ENCODE measurements at places on chromosomes 3 and 15.

DNA sequence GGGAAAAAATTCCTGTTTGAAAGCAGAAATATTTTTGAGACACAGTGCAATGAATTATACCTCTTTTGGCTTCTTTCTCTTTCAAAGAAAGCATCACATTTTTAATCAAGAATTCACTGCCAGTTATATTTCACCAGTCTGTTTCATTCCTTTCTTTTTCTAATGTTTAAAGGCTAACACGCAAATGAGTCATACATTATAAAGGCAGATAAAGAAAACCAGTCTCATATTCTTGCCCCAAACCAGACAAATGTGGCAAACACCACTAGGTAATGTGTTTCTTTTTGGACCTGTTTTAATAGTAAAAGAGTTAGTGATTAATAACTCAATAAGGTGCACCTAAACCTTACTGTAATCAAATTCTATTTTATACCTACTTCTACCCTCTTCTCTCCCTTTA is 83.8 kb downstream of the PLOD2 start:
- DNase-seq, result no peak

GRCh38 chr15:26698555-26698954 is 74.3 kb downstream of the GABRB3 start:
- no peak for DNase-seq

- no peak for DNase-seq
These were observed 889.8 kb downstream of the ROBO1 start for GRCh38 chr3:78878011-78878410.

GRCh38 chr3:112500621-112501020 is 1.3 kb upstream of the BTLA start:
- no peak for DNase-seq

DNA sequence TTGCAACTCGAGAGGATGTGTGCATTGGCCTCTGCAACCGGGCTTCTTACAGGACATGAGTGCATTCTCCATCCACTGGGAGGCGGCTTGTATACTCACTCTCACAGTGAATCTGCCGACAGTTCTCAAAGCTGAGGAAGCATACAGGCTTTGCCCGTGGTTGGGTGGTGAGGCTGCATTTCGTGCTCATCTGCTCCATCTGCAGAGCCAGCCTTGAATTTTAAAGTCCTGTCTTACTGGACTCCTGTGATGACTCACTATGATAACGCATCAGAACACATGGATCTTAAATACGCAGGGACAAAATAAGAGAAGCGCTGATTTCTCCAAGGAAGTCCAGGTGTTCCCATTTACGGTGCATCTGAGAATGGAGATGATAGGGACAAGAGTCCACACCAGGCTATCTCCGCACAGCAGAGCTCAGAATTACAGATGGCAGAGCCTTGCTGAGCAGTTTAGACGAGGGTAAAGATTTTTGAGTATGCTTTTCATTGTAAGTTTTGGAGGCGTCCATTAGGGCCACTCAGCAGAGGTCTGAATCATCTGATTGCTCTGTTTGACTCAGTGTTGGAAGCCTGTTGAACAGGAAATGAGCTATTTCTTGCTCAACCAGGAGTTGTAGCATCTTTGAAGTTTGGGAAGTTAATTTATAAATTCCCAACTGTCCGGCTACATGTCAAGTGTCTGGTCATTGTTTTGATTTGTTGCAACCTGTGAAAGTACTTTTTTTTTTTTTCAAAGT is 87.1 kb downstream of the GABRG3 start:
- DNase-seq, result no peak

DNA sequence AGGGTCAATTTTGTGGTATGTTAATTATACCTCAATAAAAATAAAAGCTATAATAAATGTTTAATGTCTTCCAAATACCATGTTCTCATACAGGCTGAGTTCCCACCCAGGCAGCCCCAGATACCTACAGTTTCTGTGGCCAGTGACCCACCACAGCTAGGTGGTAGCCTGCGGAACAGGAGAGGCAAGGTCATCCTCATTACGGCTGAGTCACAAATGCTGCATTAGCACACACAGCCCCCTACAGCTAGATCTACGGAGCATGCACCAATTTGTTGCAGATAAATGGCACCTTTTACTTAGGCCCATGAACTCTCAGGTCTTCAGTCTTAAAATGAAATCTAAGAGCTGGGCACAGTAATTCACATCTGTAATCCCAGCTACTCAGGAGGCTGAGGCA is 5.1 kb downstream of the SPATA12 start:
- no peak for DNase-seq

GRCh38 chr3:127147291-127147885 is 45.5 kb upstream of the PRR23E start:
- no peak for DNase-seq

DNA sequence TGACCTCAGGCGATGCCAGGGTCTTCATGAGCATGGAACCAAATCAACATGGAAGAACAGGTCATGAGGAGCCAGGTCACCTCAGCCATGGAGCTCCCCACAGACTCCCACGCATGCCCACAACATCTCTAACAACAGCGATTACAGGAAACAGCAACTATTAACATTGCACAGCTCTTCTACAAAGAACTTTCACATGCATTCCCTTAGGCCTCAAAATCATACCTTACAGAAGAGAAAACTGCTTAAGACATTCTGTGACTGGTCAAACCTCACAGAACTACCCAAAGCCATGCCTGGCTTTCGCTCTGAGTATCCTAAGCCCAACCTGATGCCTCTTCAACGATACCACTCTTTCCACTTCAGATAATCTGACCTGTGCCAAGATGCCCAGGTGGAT is 117.8 kb downstream of the OXNAD1 start:
- no peak for DNase-seq

- no peak for DNase-seq
These were observed 26.4 kb upstream of the MME start for GRCh38 chr3:155053756-155054155.

DNA sequence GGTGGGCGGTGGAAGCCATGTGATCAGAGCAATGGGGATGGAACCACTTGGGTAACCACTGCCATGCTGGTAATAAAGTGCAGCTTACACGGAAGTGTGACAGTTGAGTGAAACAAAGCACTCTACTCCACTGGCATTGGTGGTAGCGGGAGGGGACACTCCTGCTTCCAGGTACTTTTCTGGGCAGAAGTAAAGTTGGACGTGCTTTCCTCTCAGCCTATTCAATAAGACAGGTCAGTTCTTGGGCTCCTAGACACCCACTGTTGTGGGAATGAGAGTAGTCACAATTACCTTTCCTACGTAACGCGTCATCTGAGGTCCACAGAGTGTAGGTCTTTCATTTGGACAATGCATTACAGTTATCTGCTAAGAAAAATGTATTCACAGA is 51.7 kb upstream of the CHD2 start:
- DNase-seq, result no peak

DNA sequence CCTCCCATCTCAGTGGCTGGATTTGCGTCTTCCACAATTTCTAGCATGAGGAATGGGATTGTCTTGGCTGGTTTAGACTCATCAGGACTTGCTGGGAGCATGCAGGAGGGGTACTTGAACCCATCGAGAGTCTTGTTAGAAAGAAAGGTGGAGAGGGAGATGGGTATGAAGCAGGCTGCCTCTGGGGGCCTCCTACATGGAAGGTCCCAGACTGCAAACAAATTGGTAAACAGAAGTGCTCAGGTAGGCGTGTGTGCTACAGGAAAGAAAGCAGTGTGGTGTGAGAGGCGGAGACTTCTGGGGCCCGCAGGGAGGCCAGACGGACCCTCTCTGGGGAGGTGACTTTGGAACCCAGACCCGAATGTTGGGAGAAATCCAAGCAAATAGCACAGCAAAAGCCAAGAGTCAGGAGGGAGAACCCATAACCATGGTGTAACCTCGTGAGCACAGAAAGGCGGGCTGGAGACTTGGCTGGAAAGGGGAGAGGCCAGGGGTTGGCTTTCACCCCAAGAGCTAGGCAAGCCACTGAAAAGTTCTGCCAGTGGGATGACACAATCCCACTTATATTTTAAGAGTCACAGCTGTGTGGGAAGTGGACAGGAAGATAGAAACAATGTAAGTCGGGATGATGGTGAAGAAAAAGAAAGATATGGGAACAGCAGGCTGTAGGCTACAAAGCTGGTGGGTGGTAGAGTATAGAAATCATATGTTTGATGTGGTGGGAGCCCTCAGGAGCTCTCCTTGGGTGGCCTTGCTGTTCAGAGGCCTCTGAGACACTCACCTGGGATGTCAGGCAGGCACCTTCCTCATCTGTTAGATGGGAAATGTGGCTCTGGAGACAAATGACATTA is 130.1 kb upstream of the PRR20G start:
- DNase-seq, result no peak

- no peak for DNase-seq
These were observed 21.2 kb upstream of the NOX5 start for GRCh38 chr15:68993276-68993675.

GRCh38 chr3:34175636-34176176 is 377.3 kb downstream of the PDCD6IP start:
- no peak for DNase-seq

DNA sequence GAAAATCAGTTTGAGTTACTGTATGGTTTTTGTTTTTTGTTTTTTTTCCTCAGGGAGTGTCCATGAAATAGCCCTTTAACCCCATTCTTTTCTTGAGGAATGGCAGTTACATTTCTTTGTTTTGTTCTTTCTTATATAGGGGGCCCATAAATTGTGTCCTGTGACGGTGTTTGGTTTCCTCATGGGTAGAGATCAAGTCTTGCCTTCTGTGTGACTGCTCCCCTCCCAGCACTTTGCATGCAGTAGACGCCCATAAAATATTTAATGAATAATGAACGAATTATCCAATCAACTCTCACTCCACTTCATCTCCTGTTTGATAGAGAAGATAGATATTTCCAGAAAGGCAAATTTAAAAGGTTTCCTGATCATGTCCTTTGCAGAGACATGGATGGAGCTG is 78.1 kb downstream of the CADPS start:
- DNase-seq, result no peak

- no peak for DNase-seq
These were observed 476.9 kb downstream of the ZNF385D start for GRCh38 chr3:21274079-21274571.

DNA sequence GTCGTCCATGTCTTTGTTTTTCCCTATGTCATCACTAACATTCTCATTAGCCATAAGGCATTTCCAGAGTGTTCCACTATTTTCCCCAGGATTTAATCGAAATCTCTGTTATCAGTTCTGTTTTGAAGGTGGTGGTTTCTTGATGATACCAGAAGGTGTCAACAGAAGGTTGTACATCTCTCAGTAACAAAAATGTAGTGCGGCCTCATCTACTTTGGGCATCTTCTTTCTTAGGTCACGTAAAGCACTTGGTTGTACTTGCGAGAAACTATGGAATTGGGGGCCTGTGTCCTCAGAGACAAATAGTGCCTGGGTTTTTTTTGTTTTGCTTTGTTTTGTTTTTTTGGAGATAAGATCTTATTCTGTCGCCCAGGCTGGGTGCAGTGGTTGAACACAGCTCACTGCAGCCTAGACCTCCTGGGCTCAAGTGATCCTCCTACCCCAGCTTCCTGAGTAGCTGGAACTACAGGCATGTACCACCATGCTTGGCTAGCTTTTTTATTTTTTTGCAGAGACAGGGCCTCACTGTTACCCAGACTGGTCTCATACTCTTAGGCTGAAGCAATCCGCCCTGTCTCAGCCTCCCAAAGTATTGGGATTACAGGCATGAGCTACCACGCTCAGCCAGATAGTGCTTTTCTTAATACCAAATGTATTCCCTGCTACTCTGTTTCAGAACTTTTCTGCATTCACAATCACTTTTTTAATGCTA is 61.2 kb upstream of the FURIN start:
- DNase-seq, result no peak

DNA sequence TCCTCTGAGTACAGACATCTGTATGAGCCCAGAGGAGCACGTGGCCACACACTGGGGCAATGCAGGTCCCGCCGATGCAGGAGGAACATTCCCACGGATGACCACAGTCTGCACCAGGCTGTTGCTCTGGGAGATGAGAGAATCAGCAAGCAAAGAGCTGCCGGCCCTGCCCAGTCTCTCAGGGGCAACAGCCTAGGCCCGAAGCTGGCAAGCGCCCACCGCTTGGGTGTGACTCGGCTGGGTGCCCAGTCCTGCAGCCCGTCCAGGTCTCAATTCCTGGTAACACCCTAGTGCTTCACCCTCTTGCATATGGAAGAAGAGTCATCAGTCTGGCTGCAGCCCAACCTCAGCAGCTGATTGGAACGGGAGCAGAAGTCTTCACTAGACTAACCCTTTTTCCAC is 153.7 kb upstream of the HES1 start:
- peak; percentile 63 for DNase-seq

DNA sequence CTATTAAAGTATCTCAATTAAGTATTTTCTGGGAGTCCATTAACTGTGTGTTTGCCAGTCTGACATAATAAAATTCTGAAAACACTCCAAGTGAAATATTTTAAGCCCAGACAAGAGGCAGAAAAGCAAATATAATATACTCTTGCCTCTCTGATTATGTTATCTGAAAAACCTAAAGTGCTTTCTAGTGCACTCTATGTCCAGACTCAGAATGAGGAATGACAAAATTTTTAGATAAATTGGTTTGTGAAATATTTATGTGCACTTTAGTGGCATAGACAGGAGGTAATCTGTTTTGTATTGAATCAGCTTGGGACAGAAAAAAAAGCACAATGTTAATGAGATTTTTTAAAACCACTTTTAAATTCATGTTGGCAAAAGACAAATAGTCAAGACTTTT is 508.2 kb upstream of the SUCLG2 start:
- DNase-seq, result no peak

- DNase-seq, result no peak
These were observed 221.9 kb downstream of the LRRN1 start for GRCh38 chr3:4021162-4021561.

DNA sequence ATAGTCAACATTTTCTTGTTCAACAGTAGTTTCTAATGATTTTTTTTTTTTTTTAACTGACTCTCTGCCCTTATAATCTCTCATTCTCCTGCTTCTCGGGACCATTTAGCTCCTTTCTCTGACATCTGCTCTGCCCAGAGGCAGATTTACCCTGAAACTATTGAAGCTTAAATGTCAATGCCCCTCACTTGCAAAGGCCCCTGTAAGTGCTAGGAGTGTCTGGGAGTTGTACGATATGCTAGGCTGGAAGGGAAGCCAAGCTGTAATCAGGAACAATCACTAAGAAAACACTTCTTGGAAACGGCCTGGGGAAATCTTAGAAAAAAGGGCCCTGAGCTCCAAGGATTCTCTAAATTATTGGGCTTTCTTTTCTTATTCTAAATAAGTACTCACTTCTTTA is 5.8 kb upstream of the PLOD2 start:
- DNase-seq, result no peak

DNA sequence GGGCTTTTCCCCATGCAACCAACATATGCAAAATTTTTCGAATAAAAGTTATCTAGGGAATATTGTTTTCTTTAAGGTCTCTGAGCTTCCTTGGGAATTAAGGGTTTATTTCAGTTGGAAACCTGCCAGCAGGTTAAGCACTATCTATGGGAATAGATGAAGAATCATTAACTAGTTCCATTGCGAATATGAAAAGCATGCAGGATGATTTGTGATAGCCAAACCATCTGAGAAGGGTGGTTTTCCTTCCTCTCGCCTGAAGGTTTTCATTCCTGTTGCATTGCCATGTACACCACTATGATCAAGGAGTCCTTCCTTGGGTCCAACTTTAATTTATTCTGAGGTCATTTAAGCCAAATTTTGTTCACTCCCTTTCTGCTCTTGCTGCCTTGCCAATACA is 184.9 kb downstream of the NR2F2 start:
- DNase-seq, result no peak

- DNase-seq, result no peak
These were observed 31.8 kb upstream of the SMAD3 start for GRCh38 chr15:67033571-67034044.

- DNase-seq, result no peak
These were observed 404.5 kb downstream of the PDCD6IP start for GRCh38 chr3:34202975-34203374.

All from amygdala (tissue), 56 donors.